Stimulated activated CD4-positive, alpha-beta T cell treated with anti-CD3 and anti-CD28 coated beads, TNF-alpha, amount 100 ng/mL, for 48 hours (primary cell): ENCODE measurements at places on chromosomes 3 and 15.

DNA sequence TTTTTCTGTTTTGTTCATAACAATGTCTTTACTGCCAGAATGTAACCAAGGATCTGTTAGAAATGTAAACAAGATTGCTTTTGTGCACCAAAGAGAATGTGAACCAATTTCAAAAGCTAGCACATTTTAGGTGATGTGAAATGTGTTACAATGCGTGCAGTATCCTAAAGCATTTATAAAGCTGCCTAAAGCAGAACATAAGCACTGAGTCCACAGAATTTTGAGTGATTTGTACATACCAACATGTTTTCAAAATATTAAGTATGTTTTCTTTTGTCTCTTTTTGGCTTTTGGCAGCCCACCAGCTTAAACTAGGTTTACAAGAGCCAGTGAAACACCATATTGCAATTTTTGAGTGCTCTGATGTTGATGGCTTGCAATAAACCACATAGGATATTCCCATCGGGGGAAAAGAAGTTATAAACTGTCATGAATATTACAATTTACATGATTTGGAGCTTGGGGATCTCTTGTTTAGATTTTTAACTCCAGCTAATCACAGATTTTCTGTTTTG is 364.0 kb downstream of the ZIC1 start:
- no peak for DNase-seq

- no peak for DNase-seq
Observed at GRCh38 chr3:160649596-160649995, 27.4 kb upstream of the ARL14 start.

GRCh38 chr3:171195686-171196085 is 169.2 kb upstream of the SLC2A2 start:
- no peak for DNase-seq

GRCh38 chr15:53830707-53831386 is 71.4 kb upstream of the WDR72 start:
- DNase-seq = no peak

- no peak for DNase-seq
Observed at GRCh38 chr15:88741671-88742070, 61.6 kb upstream of the ACAN start.

DNA sequence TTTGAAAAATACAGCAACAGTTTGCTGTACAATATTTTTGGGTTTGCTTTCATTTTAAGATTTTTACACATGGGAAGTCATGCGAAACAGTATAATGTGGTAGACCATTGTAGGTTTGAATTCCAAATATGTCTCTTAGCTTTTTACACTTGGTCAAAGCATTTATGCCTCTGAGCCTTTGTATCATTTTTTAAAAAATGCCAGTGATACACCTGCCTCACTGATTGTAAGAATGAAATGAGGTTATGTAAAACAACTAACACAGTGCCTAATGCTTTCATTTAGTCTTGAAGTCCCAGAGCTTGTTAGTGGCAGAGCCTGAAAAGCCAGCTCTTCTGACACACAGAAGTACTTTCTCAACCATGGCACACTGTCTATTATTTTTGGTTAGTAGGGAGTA is 202.0 kb downstream of the UBE2E2 start:
- DNase-seq = no peak

- no peak for DNase-seq
Observed at GRCh38 chr3:59056706-59057105, 6.9 kb upstream of the CFAP20DC start.
